ENCODE measurements at places on chromosomes 1 and 21.

- no peak for DNase-seq
Observed at GRCh38 chr21:39150316-39150715, 32.9 kb downstream of the PSMG1 start.

GRCh38 chr1:7407544-7407895, 363.6 kb upstream of the VAMP3 start:
- DNase-seq = no peak

DNA sequence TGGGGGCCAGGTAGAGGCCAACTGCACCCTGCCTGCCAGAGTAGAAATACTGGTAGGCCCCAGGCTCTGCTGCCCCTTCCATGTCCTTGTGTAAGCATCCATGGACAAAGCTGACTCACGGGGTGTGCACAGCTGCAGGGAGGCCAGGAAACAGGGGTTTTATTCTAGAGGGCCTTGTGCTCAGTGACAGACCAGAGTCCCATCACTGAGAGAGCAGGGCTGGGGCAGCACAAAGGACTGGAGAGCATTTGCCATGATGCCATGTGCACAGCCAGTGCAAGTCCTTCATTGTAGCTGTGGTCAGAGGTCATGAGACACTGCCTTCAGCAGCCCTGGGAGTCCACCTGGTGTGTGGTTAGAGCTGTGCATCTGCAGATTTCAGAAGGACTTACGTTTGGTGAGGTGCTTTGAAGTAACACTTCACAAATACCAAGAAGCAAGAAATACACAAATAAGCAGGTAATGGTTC, 8.1 kb downstream of the ARF1 start:
- no peak for DNase-seq

DNA sequence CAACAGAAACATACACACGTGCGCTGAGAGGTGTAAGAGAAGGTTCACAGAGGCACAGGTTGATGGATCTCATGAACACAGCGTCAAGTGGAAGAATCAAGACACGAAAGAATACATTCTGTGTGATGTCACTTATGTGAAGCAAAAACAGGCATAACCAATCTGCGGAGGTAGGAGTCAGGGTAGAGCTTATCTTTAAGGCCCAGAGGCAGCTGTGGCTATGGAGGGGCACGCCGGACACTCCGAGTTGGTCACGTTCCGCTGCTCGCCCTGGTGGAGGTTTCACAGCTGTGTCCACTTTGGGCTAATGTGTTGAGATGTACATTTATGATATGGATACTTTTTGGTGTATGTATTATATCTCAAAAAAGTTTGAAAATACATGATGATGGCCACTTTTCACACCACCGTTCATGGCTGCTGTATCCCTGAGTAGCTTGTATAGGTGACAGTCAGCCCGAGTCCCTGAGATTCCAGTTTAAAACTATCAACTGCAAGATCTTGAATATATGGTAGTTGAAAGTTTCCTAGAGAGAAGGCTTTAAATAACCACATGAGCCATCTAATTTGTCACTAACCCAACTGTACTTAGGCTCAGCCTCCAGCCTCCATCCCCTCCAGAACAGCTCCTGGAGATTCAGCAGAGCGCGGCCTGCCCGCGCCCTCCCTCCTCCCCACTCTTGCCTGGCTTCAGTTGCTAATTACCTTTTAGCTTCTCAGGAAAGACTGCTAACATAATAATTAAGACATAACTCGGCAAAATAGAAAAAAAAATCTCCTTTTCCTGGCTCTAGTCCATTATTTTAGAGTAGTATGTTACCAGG, 6.7 kb upstream of the ADARB1 start:
- DNase-seq = no peak

DNA sequence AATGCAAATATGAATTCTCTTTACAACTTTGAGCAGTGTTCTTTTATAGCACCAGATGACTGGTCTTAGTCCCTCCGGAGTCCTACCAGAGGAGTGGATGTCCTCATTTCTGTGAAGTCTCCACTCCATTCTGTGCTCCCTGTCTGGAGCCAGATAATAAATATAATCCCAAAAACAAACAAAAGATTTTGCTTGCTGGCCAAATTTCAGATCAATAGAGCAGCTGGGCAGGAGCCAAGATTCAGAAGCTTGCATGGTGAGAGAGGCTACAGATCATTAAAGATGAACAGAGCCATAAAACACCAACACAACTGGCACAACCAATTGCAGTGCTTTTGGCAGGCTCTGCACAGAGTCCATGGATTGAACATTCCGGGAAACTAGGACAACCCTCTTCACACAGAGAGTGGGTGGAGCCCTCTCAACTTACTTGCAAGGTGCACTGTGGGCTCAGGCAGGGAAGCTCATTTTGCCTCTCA, 231.5 kb upstream of the SNX7 start:
- DNase-seq = no peak

DNA sequence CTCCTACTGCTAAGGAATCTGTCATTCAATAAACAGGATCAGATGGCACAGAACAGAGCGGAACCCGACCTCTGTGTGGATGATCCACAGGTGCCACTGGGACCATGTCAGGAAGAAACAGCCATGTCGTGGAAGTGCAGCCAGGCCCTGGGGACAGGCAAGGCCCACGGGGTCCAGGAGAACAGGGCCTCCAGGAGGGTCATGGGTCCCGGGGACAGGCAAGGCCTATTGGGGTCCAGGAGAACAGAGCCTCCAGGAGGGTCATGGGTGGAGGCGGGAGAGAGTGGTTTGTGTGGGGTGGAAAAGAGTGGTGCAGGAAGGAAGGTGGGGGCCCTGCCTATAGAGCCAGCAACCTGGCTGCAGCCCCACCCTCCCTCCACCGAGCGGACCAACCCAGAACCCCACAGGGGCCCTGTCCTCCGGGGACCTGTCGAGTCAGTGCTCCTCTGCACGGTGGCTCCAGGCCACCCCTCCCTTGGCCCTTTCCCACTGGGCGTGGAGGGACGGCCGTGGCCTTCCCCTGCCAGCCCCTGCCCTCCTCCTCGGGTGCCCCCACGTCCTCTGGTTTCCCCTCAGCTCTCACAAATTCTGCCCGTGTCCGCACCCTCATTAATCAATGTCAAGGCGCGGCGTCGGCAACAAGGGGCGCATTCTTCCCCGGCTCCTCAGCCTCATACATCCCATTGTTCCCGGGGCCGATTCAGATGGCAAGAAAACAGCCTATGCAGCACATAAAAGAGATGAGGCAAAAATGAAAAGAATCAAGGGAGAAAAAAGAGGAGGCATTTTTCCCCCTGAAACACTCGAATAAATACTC, 146.4 kb downstream of the PRDM16 start:
- DNase-seq = no peak

DNA sequence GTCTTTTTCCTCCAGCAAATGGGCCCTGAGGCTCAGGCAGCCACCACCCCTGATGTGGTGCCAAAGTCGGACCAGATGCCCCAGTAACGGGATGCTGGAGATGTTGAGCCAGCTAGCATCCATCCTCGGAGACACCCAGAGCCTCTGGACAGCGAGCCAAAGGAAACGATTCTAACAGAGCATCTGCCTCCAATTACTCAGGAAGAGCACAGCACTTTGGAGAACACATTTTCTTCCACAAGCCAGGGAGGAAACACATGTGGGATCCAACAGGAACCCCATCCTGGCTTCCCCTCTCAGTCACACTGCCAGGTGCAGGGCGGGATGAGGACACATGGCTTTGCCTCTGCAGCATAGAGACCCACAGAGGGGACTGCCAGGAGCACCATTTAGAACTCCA, 44.9 kb downstream of the C1orf198 start:
- DNase-seq = no peak

Measured in cerebellar nuclear complex (tissue), 1 donor.